ENCODE measurements at places on chromosomes 5 and 9.

DNA sequence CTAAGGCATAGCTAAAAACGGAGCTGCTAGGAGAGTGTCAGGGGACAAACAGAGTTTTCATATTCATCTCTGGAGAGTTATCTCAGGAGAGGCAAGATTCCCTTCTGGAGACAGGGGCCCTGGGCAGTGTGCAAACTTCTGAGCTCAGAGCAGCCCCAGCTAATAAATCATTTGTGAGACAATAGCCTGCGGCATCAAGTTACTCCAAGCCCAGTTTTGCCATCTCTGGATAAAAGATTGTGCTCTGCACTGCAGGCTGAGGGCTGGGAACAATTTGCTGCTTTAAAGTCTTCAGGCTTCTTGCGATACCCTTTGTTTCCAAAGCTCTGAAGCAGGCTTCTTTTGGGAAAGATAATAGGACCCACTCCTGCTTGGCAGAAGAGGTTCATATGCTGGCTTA is 164.3 kb upstream of the BRINP1 start:
- no peak for DNase-seq

DNA sequence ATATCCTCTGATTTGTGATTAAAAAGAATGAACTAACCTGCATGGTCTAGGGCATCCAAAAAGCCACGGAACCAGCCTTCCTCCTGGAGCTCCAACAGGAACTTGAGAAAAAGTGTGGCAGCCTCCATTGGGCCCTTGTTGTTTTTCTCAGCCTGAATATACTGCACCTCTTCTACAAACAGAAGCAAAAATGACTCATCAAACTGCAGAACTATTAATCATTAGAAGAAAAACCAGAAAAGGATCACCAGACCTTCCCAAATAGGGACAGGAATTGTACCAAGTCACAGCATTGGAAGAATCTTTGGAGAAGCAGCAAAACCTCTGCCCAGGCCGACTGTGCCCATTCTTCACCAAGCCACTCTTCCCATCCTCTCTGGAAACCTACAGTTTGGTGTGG is 25.2 kb downstream of the RIGI start:
- DNase-seq = no peak

GRCh38 chr5:80782626-80783025 is 127.8 kb upstream of the DHFR start:
- DNase-seq = no peak

DNA sequence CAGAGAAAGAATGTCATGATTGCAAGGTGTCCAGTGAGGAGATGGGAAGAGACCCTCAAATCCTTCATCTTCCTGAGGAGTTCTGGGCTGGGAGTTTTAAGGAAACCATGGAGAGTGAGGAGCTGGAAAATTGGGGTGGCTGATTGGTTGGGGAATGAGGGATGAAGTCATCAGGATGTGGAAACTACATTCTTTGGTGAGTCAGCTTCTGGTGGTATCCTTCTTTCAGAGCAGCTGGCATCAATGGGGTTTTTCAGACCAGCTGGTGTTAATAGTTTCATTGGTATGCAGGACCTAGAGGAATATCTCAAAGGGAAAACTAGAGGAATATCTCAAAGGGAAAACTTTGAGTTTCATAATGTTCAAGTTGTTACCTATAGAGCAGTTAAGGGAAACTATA is 45.2 kb downstream of the RNF180 start:
- peak; percentile 84 for DNase-seq

- no peak for DNase-seq
Measured at GRCh38 chr5:61991866-61992265, 314.1 kb upstream of the KIF2A start.

DNA sequence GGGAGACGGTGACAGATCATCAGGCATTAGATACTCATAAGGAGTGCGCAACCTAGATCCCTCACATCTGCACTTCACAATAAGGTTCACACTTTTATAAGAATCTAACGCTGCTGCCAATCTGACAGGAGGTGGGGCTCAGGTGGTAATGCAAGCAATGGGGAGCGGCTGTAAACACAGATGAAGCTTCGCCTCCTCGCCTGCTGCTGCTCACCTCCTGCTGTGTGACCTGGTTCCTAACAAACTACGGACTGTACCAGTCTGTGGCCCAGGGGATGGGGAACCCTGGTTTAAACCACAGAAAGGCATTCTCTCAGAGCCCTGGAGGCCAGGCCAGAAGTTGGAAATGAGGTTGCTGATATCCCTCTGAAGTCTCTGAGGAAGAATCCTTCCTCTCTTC is 323.6 kb downstream of the DRD1 start:
- DNase-seq = no peak

GRCh38 chr5:82421119-82421518 is 143.0 kb upstream of the RPS23 start:
- DNase-seq = peak; percentile 23

GRCh38 chr9:135937521-135938489 is 23.4 kb downstream of the UBAC1 start:
- no peak for DNase-seq

DNA sequence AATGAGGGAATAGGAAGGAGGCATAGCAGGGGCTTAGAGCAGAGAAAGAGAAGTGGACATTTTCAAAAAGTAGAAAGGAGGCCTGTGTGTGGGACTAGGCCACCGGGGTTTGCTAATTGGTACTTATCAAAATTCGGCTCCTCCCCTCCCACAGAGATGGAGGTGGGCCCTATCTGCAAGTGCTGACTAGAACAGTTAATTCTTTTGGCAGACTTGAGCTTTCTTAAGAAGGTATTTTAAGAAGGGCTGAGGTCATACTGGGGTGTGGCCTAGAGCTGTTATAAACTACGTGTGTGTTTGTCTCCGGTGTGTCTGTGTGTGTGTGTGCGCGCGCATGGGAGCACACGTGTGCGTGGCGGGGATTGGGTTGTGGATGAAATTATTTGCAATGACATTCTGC is 1086.5 kb downstream of the EFNA5 start:
- no peak for DNase-seq

DNA sequence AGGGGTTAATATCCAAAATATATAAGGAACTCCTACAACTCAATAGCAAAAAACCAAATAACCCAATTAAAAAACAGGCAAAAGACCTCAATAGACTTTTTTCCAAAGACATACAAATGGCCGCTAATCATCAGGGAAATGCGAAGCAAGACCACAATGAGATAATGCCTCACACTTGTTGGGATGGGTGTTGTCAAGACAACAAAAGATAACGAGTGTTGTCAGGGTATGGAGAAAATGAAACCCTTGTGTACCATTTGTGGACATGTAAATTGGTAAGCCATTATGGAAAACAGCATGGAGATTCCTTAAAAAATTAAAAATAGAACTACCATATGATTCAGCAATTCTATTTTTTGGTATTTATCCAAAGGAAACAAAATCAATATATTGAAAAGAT is 620.2 kb downstream of the ACTL7B start:
- no peak for DNase-seq

GRCh38 chr5:69467442-69468225 is 25.0 kb upstream of the OCLN start:
- DNase-seq = no peak

- no peak for DNase-seq
Measured at GRCh38 chr5:62077823-62078550, 228.0 kb upstream of the KIF2A start.

DNA sequence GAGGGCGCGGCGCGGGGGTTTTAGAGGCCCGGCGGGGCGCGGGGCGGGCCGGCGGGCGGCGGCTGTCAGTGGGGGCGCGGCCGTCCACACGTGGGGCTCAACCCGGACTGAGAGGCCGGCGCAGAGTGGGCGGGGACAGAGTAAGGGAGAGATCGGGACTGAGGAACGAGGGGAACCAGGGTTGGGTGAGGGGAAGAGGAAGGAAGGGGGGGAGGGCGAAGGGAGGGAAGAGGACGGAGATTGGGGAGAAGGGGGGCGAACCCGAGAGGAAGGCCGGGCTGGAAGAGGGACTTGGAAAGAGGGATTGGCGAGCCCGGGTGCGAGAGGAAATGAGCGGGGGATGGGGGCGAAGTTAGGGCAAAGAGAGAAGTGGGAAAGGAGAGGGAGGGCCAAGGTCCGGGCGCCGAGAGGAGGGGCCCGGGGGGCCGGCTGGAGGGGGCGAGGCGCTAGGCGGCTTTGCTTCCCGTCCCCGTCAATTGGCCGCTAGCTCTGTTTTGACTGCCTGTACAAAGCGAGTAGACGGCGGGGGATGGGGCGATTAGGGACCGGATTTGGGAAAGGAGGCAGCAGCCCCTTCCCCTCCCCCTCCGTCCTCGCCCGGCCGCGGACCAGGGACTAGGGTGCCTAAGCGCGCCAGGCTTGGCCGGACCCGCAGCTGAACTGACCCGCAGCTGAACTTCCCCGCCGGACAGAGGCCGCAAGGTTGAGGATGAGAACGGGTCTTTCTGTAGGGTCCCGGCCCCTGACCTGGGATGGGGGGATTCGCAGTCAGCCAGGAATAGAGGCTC is 399 bp upstream of the FBN2 start:
- DNase-seq = peak; percentile 45

DNA sequence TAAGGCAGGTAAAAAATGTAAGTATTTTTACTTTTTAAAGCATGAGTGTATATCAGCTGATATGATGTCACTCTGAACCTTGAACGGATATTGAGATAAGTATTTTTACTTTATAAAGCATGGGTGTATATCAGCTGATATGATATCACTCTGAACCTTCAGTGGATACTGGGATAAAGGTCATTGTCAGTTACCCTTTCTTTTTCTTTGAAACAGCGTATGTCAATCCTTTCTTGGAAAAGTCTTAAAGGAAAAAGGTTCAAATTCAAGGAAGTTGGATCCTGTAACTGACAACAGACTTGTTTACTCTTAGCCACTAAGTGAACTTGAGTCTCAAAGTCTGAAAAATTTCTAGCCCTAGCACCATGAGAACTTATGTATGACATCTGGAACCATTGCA is 61.7 kb upstream of the IFNK start:
- no peak for DNase-seq

DNA sequence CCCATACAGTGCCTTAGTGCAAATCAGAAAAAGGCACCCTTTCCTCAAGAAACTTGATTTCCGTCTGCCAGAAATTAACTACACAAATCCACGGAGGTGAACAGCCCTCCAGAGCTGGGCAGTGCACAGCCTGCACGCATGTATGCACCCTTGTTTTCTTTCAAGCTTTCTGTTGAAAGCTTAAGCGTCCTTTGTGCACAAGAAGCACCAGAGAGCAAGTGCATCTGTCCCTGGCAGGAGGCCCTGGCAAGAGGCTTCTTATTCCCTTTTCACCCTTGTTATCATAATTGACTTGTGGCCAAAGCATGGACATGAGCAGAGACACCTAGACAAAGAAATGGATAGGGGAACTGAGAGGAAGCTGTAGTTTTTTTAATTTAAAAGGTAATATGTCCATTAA is 47.4 kb upstream of the ATG10 start:
- DNase-seq = no peak

DNA sequence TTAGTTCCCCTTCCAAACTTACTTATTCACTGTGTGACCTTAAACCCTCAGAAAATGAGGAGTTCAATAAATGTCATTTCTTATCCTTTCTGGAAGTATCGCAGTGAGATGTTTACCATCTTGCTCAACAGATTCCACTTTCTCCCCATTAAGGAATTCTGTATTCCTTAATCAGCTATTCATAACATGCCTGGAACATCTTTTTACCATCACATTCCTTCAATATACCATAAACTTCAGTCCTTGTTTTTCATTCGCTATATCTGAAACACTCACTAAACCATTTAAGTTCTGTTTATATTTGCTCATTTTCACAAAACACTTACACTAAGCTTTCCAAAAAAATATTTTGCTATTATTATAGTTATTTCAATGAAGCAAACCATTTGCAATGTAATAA is 1158.6 kb downstream of the CDH12 start:
- DNase-seq = no peak

DNA sequence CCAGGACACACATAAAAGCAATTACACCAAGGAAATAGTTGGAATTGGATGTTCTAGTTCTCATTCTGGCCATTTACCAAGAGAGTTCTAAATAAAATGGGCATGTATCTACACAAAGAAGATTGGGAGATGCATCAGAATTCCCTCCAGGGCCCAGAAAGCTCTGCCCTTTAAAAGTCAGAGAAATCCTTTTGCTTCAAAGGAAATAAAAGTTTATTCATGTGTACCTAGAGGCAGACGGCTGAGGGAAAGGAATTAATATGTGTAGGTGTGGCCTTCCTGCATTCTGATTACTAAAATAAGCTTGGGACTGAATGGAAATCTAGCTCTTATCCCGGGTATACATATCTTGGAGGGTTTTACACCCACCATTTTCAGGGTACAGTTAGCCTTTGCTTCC is 719.4 kb downstream of the SEMA5A start:
- no peak for DNase-seq

- no peak for DNase-seq
Measured at GRCh38 chr9:122138560-122139268, 20.9 kb downstream of the NDUFA8 start.

DNA sequence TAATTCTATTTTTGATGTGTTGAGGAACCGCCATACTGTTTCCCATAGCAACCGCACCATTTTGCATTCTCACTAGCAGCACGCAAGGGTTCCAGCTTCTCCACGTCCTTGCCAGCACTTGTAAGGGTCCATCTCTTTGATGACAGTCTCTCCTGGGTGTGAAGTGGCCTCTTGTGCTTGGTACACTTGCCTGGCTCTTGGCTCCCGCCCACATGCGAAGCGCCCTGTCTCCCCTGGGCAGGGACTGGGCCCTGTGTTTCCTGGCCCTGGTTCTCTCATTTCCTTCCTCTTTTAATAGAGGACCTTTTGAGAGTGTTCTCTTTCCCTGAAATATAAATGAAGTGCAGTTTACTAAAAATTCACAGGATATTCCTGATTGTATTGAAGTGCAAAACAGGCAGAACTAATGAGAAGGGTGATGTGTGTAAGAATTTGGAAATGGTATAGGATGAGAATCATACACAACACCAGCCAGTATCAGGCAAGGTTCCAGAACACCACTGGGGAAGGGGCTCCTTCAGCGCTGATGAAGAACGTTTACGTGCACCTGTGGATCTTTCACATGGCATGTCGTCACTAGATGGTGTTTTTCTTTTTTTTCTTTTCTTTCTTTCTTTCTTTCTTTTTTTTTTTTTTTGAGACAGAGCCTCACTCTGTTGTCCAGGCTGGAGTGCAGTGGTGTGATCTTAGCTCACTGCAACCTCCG is 73.0 kb downstream of the EHMT1 start:
- no peak for DNase-seq

DNA sequence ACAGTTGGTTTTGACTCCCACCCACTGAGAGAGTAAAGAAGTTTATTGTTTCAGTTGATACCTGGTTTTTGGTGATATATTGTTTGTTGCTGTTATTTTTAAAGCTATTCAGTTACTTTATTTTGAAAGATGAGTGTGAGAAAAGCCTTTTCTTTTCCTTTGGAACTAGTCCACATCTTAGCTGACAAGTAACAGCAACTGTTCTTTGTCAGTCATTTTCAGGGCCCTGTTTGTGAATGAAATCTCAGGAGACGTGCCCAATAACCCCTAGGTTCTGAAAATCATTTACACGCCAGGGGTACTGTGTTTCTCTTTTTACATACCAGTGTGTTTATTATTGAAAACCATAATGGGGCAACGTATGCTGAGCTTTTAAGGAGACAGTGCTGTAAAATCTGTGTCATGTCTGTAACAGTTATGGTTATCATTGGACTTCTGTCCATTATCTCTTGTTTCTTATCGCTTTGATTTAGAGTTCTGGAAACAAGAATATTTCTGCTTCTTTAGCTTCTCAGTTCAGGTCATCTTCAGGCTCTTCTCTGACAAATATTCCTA is 75.0 kb downstream of the LIX1 start:
- DNase-seq = no peak

- DNase-seq = no peak
Measured at GRCh38 chr5:54383225-54383901, 72.1 kb upstream of the HSPB3 start.

- DNase-seq = no peak
Measured at GRCh38 chr9:89435071-89435823, 62.7 kb downstream of the SEMA4D start.
